ENCODE measurements at places on chromosomes 7 and 10.

GRCh38 chr10:44779511-44779910 is 131.6 kb upstream of the TMEM72 start:
- no peak for DNase-seq

- DNase-seq, result no peak
These were observed 208.2 kb downstream of the TFEC start for GRCh38 chr7:115822380-115822779.

DNA sequence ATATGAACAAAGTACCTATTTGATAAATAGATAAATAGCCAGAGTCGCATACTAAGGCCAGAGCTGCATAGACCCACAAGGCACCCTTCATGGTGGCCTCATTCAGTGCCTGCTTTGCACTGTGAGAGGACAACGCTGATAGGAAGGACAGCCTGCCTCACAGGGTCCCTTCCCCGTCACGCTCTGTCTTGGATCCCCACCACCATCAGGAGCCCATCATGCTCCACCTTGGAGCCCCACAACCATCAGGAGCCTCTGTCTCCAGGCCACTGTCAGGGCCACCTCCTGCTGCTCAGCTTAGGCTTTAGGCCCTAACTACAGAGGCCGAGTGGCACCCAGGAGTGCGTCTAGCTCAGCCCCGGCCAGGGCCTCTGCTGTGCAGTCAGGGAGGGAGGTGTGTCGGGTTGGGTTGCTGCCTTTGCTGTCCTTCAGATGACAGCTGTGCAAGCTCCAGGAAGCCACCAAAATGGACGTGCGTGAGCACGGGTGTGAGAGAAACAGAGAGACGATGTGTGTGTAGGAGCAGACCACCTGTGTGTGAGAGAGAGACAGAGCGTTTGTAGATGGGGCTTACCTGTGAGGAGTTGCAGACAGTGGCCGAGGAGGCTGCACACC is 516.9 kb downstream of the GLRX3 start:
- no peak for DNase-seq

DNA sequence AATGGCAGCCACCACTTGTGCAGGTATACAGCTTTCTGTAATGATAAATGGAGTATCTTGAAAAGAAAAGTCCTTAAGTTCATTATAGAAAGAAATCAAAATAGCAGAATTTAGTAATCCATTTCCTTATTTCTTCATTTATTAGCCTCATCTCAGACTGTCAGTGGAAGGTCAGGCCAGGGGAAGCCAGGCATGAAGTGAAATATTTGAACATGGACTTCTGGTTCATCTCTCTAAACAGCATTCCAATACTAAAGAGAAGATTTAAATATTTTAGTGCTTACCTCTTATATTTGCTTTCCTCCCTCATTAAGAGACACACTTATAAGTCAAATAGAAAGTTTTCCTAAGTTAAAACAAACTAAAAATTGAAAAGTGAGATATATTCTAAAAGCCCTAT is 26.8 kb downstream of the TRDMT1 start:
- no peak for DNase-seq

GRCh38 chr7:47438411-47439029 is 143.4 kb downstream of the TNS3 start:
- no peak for DNase-seq

DNA sequence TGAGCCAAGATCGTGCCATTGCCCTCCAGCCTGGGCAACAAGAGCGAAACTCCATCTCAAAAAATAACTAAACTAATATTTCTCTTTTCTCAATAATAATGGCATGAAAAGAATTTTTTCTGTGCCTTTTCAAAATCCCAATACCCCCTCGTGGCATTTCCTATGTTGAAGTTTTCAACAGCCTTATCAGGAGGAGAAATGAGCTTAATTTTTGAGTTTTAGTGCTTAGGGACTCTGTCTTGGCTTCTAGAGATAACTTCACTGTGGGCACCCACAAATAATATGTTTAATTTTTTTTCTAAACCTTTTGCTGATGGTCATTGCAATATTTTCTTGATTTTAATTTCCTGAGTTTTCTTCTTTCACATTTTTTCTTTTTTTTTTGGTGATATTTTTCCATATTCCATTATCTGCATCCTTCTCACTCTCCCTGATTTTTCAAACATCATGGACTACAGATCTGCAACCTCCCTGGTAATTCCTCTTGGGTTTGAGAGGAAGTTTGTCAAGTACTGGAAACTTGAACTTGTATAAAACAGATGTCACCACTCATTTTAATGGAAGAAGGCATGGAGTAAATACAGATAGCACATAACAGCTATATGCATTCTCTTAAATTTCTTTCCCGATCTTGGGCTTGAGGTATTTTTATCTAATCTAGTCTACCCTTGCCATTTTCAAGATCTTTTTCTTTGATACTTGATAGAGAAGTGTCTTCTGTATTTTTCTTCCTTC is 84.0 kb downstream of the KAT6B start:
- no peak for DNase-seq

DNA sequence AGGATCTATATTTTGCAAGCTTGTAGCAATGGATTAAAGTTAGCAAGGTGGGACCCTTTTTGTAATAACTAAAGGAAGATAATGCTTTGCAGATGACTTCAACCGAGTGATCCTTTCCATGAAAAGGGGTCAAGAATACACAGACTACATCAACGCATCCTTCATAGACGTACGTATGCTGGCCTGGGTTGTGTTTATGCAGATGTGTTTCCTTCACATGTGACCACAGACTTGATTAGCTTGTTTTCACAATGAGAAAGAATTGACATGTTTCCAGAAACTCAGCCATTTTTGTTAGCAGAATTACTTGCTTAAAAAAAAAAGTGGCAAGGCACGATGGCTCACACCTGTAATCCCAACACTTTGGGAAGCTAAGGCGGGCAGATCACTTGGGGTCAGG is 54.2 kb downstream of the MKI67 start:
- no peak for DNase-seq

DNA sequence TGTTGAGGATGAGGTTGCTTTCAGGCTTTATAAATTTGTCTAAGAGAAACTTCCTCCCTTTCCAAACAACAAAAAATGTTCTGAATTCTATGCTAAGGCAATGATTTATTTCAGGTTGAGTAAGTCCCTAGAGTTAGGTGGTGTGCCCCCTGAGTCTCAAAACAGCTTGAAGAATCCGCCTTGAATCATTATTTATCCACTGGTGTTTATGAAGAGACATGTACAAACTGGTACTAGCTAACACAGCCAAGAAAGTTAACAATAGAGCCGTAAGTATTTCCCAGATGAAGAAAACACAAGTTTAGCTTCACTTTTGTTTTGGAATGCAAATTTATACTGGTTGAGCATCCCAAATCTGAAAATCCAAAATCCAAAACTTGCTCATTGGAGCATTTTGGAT is 66.2 kb upstream of the SRPK2 start:
- DNase-seq, result no peak

DNA sequence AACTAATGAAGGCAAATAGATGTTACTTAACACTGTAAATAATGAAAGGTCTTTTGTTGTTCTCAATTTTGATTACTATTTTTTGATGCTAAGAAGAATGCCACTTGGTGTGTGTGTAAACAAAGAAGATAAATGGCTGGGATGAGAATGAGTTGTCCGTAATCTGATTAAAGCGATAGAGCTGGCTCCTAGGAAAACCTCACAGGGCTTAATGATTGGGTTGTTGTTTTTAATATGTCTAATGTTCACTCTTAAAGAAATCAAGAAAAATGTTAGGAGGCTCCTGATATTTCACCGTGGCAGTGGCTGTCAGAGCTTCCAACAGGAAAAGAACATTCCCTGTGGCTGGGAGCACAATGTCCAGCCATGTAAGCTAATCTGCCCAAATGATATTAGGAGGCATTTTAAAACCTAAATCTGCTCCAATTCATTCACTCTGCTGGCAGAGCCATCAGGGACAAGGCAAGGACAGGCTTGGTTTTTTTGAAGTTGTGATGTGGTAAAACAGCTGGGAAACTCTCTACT is 243.9 kb downstream of the SNX10 start:
- DNase-seq, result no peak

DNA sequence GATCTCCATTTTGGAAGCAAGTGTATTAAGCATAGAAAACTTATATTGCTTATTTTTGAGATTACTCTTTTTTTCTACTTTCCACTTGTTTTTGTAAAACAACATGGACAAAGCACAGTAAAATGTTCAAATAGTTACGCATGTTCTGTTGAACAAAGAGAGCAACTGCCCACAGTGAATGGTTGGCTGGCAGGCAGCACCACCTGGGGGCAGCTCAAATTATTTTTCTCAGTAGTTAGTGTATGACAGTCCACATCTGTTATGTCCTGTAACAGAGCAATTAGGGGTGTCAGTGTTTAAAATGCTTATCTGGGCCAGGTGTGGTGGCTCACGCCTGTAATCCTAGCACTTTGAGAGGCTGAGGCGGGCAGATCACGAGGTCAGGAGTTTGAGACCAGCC is 46.1 kb upstream of the CACUL1 start:
- no peak for DNase-seq

DNA sequence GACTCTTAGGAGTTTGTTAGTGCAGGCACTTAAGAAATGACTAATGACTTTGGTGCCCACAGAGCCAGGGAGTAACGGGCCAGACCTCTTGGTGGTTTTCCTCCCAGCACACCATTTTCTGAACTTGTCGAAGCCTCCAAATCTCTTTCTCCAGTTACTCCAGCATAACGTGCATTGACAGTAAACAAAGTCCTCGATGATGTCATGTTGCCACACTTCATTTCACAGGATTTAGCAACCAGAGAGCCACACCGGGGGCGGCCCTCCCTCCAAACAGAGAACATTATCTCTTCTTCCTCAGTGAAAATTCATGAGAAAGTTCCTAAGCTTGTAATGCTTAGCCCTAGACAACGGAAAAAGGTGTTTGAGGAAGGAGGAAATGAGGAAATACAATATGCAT is 4.0 kb upstream of the SVOPL start:
- DNase-seq, result no peak

DNA sequence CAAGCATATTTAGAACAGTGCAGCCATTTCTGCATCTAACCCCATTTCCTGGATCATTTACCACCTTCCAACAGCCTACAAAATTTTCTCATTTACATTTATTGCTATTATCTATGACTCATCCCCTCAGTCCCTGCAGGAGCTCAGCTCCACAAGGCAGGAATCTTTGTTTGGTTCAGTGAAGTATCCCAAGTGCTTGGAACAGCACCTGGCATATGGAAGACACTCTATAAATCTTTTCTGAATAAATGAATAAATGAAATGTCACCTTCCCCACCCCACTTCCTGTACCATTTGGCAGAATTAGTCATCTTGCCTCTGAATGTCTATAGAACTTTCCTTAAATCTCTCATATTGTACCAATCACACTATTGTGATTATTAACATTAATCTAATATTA is 110.7 kb downstream of the HIP1 start:
- no peak for DNase-seq

GRCh38 chr7:33411020-33411419 is 281.7 kb downstream of the BBS9 start:
- DNase-seq, result no peak

GRCh38 chr7:99040104-99040958 is 103.6 kb downstream of the SMURF1 start:
- DNase-seq, result peak; percentile 11

- no peak for DNase-seq
These were observed 146.6 kb downstream of the LCOR start for GRCh38 chr10:96978621-96979154.

DNA sequence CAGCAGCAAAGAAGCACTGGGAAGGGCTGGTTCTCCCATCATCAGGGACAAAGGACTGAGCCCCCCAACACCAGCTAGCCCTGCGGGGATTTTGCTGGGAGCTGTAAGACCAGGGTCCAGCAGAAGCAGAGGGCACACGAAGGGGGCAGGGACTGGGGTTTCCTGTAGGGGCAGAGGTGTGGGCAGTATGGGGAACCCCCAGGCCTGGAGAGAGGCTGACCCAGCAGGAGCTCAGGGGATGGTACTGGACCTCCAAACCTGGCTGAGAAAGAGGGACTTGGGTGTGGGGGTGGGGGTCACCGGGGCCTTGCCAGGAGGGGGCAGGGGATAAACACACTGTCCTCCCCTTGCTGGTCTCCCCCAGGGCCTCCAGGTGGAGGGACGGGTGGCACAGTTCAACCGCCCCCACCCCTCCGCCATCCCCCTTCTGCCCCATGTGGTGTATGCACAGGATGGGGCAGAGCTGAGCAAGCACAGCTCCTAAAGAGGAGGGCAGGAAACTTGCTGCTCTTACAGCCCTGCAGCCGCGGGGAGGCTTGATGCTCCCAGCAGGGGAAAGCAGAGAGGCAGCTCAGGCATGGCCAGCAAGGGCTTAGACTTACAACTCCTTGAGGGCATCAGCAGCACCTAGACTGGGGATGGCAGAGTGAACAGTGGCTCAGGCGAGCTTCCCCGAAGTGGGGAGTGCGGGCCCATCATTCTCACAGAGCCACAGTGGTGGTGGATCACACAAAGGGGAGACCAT is 12.4 kb upstream of the RET start:
- DNase-seq, result no peak

GRCh38 chr7:127995881-127996215 is 35.4 kb downstream of the LRRC4 start:
- no peak for DNase-seq

DNA sequence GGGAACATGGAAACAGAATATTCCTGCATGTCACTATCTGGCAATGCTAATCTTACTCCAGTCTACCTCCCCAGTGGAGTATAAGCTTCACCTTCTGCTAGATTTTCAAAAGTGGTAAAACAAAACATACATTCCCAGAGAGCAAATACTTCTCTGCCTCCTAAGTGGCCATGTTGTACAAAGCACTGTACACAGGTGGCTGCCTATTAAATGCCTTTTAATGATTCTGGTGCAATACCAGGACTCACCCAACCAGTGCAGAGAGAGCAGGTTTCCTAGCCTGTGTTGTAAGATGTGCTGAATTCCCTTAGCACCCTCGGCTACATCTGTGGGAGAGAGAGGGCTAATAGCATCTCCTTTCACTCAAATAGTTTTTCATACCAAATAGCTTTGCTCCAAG is 684.3 kb upstream of the NRP1 start:
- DNase-seq, result no peak

DNA sequence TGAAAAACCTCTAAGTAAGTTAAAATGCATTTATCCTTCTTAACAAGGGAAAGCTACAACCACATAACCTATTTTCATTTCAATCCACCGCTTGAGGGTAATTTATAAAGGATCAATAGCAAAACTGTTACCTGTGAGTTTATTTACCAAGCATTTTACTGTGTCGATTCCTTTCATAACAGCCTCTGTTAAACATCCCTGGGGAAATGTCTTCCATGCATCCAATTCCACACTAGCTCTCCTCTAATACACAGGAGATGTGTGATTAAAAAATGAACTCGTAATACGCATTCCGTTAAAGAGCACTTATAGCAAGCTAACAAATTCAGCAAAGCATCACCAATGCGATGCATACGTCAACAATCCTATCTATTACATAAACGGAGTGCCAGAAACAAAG is 185.7 kb downstream of the SFMBT2 start:
- no peak for DNase-seq

- no peak for DNase-seq
These were observed 3.7 kb upstream of the GDF10 start for GRCh38 chr10:47296156-47296894.

GRCh38 chr7:80876894-80877414 is 41.9 kb downstream of the SEMA3C start:
- DNase-seq, result no peak
